ENCODE measurements at places on chromosomes 4 and X. TPM values are rescaled to one million over a fixed set of nuclear protein-coding genes. Genes with fewer than 3 reads are reported as not detected.

Gene CCNI
- total RNA-seq, result 172 TPM

Gene HTN1
- not detected for total RNA-seq

Gene AKAP4
- not detected for total RNA-seq

Gene AIMP1
- 20.7 TPM for total RNA-seq

Gene CDKL5
- total RNA-seq, result 3.9 TPM

Gene DMRTC1
- total RNA-seq, result not detected

Gene IL9R
- not detected for total RNA-seq

Gene STARD8
- total RNA-seq, result 12.7 TPM

Gene GPR143
- total RNA-seq, result 10.9 TPM

Gene METTL14
- 20.5 TPM for total RNA-seq

Gene STPG2
- total RNA-seq, result not detected

Gene HELT
- total RNA-seq, result not detected

Gene IL1RAPL2
- total RNA-seq, result not detected

Gene CYTL1
- 154 TPM for total RNA-seq

Gene XK
- not detected for total RNA-seq

Gene CXCL6
- 2.2 TPM for total RNA-seq

Gene TCEAL7
- 16.2 TPM for total RNA-seq

Gene NRK
- 0.93 TPM for total RNA-seq

Gene AWAT1
- not detected for total RNA-seq

Gene IBSP
- not detected for total RNA-seq

Gene RAB39B
- total RNA-seq, result 0.05 TPM

Gene GABRG1
- total RNA-seq, result not detected

Gene ZDHHC15
- not detected for total RNA-seq

Gene GLUD2
- 1.6 TPM for total RNA-seq

Gene DNAAF6
- total RNA-seq, result not detected

Gene ADAMTS3
- total RNA-seq, result 3.4 TPM

Gene FREM3
- total RNA-seq, result not detected

Gene CITED1
- total RNA-seq, result not detected

Gene SYP
- total RNA-seq, result not detected

Gene C4orf50
- total RNA-seq, result not detected

Gene FRYL
- 51.8 TPM for total RNA-seq

Gene CT55
- total RNA-seq, result not detected

Gene TLR2
- total RNA-seq, result 8.8 TPM

Gene GRIA3
- total RNA-seq, result 0.53 TPM

Gene WDR17
- total RNA-seq, result 0.05 TPM

Gene MMRN1
- 28.7 TPM for total RNA-seq

Gene ERCC6L
- total RNA-seq, result 1.2 TPM

Gene PCSK1N
- total RNA-seq, result 8.9 TPM

Gene F8A3
- 9.0 TPM for total RNA-seq

Gene ZNF674
- 6.1 TPM for total RNA-seq

Gene RBM47
- total RNA-seq, result 2.0 TPM

Gene BEX3
- total RNA-seq, result 239 TPM

Data from glomerular endothelial cell (primary cell).